ENCODE measurements at places on chromosomes 4 and X.

- DNase-seq: no peak
These were observed 35.2 kb upstream of the SCD5 start for GRCh38 chr4:82833696-82834313.

- DNase-seq: no peak
These were observed 555.2 kb upstream of the EPHA5 start for GRCh38 chr4:66225539-66225938.

DNA sequence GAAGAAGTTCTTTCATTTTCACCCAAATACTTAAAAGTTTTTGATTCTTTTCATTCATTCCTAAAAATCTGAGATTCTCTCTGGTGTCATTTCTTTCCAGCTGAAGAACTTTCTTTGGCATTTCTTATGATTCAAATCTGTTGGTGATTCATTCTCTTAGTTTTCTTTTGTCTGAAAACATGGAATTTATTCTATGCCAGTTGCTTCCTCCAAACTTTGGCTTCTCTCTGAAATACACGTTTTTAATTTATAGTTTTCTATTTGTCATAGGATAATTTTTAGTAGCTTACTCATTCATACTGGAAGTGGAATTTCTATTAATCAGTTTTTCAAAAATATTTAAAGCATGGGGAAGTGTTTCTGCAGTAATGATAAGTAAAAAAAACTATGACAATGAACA lies 1012.0 kb downstream of the RPA4 start:
- no peak for DNase-seq

- DNase-seq: no peak
These were observed 69.8 kb downstream of the RPS3A start for GRCh38 chr4:151169223-151169622.

- DNase-seq: peak; percentile 30
These were observed 3.3 kb upstream of the SH3RF1 start for GRCh38 chr4:169274033-169274432.

- no peak for DNase-seq
These were observed 4.9 kb downstream of the SPRY1 start for GRCh38 chr4:123401271-123402120.

- DNase-seq: no peak
These were observed 47.9 kb downstream of the TLR10 start for GRCh38 chr4:38734911-38735310.

GRCh38 chrX:18893536-18893935 lies 90.4 kb downstream of the PHKA2 start:
- DNase-seq: no peak

DNA sequence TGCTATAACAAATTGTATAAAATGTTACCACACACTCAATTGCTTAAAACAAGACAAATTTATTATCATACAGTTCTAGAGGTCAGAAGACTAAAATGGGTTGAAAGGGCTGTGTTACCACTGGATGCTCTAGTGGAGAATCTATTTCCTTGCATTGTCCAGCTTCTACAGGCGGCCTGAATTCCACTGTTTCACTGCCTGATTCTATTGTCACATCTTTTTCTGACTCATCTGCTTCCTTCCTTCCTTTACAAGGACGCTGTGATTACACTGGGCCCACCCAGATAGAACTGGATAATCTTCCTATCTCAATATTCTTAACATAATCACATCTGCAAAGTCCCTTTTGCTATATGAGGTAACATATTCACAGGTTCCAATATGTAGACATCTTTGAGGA lies 19.4 kb upstream of the ARMCX1 start:
- DNase-seq: no peak

DNA sequence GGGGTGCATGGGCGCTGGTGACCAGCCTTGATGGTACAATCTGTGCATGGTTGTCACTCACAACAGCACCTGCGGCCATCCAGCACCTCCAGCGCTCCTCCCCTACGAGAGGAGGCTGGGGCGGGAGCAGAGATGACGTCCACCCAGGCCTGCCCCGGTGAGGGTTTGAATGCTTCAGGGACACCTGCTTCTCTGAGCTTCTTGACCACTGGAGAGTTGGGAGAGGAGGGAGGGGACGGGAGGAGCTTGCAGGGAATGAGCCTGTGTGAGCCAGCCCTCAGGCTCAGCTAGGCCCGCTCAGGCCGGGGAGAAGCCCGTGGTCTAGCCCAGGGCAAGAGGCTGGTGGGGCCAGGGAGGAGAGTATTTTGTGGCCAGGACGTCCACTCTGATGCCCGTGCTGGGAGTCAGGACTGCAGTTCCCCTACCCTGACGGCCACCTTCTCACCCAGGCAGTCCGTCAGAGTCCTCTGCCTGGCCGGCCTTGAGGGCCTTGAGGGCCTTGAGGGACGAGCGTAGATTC lies 59.2 kb downstream of the CPZ start:
- no peak for DNase-seq

GRCh38 chr4:20658456-20658855 lies 41.8 kb upstream of the PACRGL start:
- DNase-seq: no peak

DNA sequence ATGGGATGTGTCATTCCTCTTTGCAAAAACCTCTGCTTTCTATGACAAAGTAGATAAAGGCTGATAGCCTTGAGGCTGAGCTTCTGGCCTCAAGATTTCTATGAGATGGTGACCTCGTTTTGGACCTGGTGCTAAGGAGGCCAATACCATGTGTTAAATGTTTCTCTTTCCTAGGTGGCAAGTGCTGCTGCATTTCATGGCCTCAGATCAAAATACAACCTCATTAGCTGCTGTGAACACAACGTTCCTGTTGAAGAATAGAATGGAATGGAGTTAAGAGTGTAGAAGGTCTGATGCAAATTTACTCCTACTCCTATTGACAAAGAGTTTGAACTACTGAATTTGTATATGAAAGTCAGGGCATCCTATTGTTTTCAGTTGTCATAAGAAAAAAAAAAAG lies 112.0 kb downstream of the C4orf51 start:
- no peak for DNase-seq

- DNase-seq: peak; percentile 68
These were observed 116.3 kb upstream of the NALF2 start for GRCh38 chrX:69387567-69388487.

- no peak for DNase-seq
These were observed 280.3 kb downstream of the SPRY1 start for GRCh38 chr4:123676890-123677229.

DNA sequence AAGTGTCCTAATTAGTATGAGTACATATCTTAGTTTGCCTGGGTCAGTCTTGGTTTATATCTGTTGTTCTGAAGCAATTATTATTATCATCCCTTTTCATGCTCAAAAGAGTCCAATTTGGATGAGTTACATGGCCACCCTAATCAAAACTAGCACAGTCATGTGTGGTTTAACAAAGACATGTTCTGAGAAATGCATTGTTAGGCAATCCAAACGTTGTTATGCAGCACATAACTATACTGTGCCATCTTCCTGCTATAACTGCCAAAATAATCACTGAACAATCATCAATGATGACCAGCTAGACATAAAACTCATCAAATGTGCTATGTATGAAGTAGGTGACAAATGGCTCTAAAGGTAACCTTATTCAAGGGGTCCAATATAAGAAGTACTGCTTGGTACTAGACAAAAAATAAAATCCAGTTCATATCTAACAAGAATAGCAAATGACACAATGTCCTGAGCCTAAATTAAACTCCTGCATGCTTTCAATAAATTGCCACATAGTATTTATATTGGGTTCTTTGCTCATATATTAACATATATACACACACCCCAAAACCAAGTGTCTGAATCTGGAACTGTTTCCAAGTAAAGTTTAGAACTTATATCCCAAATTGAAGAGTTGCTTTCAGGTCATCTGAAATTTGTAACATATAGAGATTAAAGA lies 41.9 kb downstream of the CNOT6L start:
- DNase-seq: no peak

DNA sequence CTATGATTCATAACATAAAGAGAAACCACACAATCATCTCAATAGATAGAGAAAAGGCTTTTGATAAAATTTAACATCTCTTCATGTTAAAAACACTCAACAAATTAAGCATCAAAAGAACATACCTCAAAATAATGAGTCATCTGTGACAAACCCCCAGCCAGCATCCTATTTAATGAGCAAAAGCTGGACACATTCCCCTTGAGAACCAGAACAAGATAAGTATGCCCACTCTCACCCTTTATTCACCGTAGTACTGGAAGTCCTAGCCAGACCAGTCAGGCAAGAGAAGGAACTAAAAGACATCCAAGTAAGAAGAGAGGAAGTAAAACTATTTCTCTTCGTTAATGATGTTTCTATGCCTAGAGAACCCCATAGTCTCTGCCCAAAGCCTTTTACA lies 507.2 kb downstream of the PABPC4L start:
- no peak for DNase-seq

Measured in GM13977 (cell line).